Skeletal muscle tissue (tissue), 5 donors: ENCODE measurements at places on chromosomes 1 and 21. TPM values are rescaled to one million over a fixed set of nuclear protein-coding genes. Genes with fewer than 3 reads are reported as not detected.

ACTN2 gene
- 660 TPM for total RNA-seq

CFAP126 gene
- not detected for total RNA-seq

SERPINC1 gene
- not detected for total RNA-seq

VWA1 gene
- total RNA-seq = 11.0 TPM

AQP10 gene
- not detected for total RNA-seq

NUF2 gene
- total RNA-seq = 1.0 TPM

WNT2B gene
- 6.3 TPM for total RNA-seq

HTR6 gene
- not detected for total RNA-seq

TBX19 gene
- total RNA-seq = 1.0 TPM
